ENCODE measurements at places on chromosomes 3 and 15.

GRCh38 chr3:57778494-57778893, 22.4 kb downstream of the SLMAP start:
- no peak for DNase-seq

GRCh38 chr3:121436641-121437040, 109.1 kb downstream of the POLQ start:
- no peak for DNase-seq

DNA sequence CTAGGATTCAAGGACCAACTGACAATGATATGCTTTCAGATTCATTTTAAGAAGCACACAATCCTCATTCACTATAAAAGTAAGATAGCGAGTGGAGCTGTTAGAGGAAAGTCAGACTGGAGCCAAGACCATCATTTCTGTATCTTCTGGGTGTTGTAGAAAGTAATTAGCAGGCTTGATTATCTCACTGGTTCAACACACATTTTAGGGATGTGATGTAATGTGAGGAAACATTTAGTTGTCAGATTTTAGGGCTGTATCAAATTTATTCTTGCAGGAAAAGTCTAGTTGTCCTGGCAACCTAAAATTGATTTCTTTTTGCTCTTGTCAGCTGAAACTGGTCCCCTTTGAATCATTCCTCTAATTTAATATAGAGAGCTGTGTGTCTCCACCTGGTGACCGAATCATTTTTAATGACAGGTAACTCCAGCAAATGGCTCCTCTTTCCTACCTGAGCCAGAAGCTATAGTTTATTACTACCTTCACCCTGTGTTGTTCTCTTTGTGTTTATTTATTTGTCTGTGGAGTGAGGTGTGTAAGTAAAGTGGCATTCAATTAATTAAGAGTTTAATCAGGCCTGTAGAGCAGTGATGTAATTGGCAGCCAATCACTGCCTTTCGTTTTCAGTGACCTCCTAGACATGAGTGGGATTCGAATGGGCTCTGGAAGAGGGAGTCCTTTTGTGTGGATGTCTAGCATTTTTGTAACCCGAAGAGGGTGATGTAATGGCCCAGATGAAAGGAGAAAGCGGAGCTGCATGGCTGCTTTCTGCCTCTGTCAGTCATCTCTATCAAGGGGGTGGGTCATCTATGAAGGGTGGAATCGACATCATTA, 125.8 kb downstream of the LPP start:
- DNase-seq: no peak

DNA sequence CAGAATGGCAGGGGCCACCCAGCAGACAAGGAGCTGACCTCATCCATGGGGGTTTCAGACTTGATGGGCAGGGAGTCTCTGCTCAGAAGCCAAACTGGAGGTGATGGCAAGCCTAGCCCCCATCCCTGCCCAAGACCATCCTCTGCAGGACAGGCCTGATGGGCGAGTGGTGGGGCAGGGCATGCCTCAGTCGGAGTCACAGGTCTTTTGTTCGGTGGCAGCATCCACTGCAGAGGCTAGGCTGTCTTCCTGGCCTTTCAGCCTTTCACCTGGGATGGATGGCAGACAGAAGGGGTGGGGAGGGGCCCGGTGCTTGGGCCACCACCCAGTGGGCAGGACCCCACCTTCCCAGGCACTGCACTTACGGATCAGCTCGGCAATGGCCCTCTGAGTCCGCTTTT, 44.4 kb downstream of the PTH1R start:
- DNase-seq: no peak

- no peak for DNase-seq
Measured at GRCh38 chr3:127254033-127254644, 33.7 kb downstream of the PRR20G start.

DNA sequence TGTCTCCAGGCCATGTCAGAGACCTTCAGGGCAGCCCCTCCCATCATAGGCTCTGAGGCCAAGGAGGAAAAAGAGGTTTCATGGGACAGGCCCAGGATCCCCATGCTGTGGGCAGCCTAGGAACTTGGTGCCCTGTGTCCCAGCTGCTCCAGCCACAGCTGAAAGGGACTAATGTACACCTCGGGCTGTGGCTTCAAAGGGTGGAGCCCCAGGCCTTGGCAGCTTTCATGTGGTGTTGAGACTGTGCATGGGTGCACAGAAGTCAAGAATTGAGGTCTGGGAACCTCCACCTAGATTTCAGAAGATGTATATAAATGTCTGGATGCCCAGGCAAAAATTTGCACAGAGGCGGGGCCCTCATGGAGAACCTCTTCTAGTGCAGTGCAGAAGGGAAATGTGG, 6.6 kb upstream of the SSR3 start:
- no peak for DNase-seq

GRCh38 chr3:170726976-170727661, 141.2 kb upstream of the SLC7A14 start:
- peak; percentile 95 for DNase-seq

- no peak for DNase-seq
Measured at GRCh38 chr15:65339920-65340319, 35.4 kb downstream of the RNU5B-1 start.

- peak; percentile 40 for DNase-seq
Measured at GRCh38 chr3:100740207-100740606, 30.9 kb downstream of the TFG start.

DNA sequence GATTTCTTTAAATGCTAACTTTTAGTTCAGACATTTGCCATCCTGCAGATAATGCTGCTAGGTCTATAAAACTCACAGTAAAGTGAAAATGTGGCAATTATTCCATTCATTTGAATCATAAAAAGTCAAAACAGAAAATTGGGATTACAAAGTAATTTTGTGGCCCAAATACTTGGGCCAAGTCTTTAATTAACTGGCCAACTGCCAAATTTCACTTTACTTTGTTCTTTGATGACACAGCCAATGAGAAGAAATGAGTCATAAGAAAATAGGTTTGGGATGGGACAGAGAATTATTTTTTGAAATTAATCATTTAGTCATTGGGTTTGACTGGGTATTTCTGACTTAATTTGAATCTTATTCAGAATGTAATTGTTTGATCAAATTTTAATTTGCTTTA, 89.8 kb upstream of the SLC2A2 start:
- DNase-seq: peak; percentile 62

DNA sequence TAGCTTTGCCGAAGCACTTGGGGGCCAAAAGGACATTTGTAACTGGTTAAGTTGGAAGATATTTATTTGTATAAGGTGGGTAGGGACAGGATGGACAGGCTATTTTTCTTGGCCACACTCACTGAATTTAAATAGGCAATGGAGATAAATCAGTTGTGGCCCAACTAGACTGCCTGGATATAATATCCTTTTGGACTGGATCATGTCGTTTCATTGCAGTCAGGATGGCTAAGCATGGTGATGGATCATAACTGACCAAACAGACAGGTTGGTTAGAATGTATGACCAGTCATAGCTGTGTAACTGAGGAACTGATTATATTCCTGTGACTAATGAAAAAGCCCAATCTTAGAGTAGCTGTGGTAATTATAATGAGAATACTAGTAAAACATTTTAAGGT, 284.0 kb downstream of the LPP start:
- DNase-seq: peak; percentile 25

DNA sequence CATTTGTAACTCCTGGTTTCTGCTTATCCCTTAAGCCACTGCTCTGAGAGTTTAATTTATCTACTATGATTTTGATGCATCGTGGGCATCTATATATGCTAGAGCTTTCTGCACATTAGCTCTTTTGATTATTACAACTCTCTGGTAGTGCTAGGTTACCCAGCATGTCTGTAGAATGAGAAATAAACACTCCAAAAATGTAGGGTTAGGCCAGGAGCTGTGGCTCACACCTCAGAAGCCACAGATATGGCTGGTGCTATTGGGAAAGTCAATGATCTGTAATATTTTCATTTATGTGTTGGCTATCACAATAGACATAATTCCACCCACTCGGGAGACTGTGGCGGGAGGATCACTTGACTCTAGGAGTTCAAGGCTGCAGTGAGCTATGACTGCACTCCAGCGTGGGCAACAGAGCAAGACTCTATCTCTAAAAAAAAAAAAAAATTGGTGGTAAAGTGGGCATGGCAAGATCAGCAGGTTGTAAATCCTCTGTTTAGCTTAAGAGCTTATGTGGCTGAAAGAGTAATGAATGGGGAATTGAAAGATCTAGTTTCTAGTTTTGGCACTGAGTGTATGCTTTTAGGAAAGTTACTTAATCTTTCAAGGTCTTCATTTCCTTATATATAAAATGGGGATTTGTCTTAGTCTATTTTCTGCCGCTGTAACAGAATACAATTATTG, 6.3 kb downstream of the TIGIT start:
- DNase-seq: no peak

- no peak for DNase-seq
Measured at GRCh38 chr3:107487490-107487889, 35.3 kb upstream of the BBX start.

GRCh38 chr3:59981377-59981776, 931.6 kb upstream of the CFAP20DC start:
- DNase-seq: no peak

DNA sequence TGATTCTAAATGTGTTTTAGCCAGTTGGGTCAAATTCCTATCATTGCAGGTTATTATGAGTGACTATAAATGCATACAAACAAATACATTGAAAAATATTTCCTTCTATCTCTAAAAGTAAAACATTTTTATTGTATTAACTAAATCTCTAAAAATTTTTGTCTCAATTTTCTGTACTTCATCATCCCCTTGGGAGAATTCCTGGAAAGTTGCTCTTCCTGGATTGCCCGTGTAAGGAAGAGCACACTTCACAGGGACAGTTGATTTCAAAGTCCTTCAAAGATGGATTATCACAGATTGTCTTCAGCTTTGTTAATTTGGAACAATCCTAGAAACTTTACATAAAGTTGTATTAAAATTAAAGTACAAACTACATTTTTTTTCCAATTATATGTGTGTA, 595.6 kb downstream of the ROBO1 start:
- DNase-seq: no peak

- DNase-seq: no peak
Measured at GRCh38 chr3:11381141-11381540, 108.9 kb downstream of the ATG7 start.

- DNase-seq: peak; percentile 48
Measured at GRCh38 chr15:28107111-28107903, 8.2 kb upstream of the OCA2 start.

GRCh38 chr3:84946240-84946639, 12.5 kb upstream of the CADM2 start:
- DNase-seq: no peak

DNA sequence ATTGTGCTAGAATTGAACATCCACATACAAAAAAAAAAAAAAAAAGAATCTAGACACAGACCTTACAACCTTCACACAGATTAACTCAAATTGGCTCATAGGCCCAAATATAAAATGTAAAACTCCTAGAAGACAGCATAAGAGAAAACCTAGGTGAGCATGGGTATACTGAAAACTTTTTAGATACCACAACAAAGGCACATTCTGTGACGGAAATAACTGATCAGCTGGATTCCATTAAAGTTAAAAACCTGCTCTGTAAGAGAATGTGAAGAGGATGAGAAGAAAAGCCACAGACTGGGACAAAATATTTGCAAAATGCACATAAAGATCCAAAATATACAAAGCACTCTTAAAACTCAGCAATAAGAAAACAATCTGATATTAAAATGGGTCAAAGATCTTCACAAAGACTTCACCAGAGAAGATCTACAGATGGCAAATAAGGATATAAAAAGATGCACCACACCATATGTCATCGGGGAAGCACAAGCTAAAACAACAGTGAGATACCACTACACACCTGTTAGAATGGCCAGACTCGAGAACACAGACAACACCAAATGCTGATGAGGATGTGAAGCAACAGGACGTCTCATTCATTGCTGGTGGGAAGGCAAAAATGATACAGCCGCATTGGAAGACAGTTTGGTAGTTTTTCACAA, 167.9 kb downstream of the PDE8A start:
- DNase-seq: no peak

- no peak for DNase-seq
Measured at GRCh38 chr3:112048911-112049310, 14.4 kb downstream of the TMPRSS7 start.

GRCh38 chr15:52101542-52102323, 10.8 kb downstream of the BCL2L10 start:
- DNase-seq: no peak

GRCh38 chr3:130857336-130858026, 36.4 kb upstream of the ATP2C1 start:
- DNase-seq: no peak

DNA sequence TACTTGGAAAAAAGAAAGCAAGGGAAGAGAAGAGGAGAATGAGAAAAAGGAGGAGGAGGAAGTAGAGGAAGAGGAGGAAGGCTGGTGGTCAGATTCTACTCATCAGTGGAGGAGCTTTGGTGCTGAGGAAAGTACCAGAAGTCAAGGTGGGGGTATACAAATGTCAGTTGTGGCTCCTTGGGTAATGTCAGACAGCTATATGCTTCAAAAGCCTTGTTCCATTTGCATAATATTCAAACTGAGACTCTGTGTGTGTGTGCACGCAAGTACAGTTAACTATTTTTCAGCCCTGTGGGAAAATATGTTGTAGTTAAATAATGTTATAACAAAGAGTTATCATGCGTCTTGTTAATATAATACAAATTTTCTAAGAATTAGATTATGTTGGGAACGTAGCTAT, 609.7 kb downstream of the PDCD6IP start:
- DNase-seq: no peak

DNA sequence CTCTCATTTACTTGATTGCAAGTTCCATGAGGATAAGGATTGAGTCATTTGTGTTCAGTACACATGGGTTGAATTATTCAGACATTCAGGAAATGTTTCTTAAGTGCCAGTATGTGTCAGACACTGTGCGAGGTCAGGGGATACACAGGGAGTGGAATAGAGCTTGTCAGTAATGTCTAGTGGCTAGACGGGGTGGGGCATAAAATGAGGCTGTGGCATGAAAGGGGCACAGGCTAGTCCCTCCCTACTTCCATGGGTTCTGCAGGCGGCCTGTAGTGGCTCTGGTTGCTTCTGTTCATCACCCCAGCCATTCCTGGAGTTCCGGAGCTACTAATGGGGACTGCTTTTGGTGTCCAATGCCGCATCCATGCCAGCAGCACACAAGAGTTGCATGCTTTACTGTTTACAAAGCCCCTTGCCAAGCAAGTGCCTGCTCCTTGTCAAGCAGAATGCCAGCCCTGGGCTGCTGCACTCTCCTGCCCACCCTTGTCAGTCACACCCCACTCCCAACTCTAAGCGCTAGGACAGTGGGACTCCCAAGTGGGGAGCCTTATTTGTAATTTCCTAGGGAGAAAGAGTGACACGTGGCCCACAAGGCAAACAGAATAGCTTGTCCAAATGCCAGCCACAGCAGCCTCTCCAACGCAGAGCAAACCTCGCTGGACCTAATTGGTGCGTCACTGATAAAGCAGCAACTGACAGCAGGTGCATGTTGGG, 70.8 kb downstream of the RAB11A start:
- peak; percentile 95 for DNase-seq

DNA sequence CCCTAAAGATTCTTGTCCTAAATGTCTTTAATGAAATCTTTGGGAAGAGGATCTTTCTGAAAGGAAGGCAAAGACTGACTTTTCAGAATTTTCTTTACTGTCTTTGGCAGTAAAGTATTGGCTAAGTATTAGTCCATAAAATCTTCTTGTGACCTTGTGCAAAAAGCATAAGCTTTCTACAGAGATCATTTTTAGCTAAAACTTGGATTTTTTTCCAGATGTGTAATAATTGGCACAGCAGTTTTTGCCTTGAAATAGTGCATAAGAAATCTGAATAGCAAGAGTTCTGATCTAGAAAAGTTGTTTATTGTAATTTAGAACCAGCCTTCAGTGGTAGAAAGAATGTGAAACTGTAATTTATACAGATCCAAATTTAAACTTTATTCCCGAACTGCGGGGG, 122.8 kb upstream of the CGNL1 start:
- no peak for DNase-seq

Data from GM23248 (cell line).